ENCODE measurements at places on chromosomes 1 and 21.

GRCh38 chr1:8257621-8258020 lies 60.3 kb upstream of the SLC45A1 start:
- DNase-seq: no peak

DNA sequence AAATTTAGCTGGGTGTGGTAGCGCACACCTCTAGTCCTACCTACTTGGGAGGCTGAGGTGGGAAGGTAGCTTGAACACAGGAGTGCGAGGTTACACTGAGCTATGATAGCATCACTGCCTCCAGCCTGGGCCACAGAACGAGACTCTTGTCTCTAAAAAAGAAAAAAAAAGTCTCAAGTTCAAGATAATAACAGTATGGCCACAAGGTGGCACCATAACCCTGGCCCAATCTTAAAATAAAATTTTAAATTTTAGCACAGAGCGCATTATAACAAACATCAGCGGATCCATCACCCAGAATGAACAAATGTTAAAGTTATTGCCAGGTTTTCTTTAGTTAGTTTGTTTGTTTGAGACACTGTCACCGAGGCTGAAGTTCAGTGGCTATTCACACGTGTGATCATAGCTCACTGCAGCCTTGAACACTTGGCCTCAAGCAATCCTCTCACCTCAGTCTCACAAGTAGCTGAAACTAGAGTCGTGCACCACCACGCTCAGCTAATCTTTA lies 2.9 kb upstream of the HTR6 start:
- DNase-seq: no peak

GRCh38 chr1:226422478-226422877 lies 14.6 kb upstream of the PARP1 start:
- no peak for DNase-seq

DNA sequence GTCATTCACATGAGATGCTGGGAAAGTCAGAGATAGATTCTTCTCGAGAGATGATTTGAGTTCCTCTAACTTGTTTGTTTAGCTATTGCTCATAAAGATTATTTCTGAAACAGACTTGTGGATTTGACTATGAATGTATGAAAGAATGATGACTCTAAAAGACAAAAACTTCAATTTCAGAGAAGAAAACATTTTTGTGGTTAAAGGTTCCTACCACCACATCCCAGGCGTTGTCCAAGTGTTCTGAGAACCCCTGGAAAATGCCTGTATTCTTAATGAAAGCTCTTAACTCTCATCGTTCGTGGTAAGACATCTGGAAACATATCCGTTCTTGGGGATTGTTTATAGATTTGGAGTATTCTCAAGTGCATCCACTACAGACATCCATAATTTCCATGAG lies 228.7 kb downstream of the BARHL2 start:
- DNase-seq: no peak

DNA sequence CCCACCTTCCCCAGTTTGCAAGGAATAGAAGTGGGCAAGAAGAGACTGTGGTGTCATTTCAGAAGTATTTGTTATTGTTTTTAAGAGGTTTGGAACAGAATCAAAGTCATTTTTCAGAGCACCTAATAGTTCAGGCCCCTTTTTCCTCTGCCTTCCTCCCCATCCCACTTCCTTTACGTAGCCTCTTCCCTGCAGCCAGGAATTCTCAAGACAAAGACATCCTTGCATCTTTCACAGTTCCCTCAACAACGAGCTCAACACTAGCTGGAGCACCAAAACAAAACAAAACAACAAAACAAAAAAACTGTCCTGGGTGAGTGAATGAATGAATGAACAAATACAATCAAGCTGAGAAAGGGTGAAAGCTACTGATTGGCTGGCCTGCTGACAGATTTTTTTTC lies 7.0 kb downstream of the PALMD start:
- no peak for DNase-seq

- no peak for DNase-seq
These were observed 54.9 kb downstream of the CAPZB start for GRCh38 chr1:19430121-19431068.

DNA sequence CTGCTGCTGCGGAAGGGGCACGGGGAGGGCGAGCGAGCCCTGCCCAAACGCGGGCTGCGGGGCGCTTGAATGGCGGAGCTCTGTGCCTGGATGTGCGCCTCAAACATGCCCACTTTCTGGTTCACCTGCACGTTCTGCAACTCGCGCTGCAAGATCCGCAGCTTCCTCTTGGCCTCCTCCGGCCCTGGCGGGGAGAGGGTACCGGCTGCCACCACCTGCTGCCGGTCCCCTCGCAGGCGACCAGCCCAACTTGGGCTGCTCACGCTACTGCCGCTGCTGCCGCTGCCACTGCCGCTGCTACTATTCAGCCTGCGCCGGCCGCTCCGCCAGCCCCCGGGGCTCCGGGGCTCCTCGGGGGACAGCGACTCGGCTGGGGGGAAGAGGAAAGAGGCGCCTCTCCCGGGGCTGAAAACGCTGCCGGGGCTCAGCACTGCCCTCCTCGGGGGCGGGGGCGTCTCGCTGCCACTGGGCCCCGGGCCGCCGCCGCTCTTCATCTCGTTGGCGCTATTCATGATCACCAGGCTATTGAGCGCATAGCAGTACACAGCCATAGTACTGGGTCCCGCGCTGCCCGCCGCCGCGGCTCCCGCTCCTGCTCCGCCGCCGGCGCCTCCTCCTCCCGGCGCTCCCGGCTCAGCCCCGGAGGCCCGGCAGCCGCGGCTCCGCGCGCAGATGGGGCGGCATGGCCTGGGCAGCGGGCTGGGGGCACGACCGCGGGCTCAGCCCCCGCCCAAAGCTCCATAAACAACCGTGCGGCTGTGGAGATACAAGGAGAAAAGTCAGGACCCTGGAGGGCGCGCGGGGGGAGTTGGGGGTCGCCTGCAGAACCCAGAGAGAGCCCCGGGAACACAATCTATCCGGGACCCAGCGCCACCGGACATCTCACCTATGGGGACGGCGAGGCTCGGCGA lies 1.9 kb downstream of the ITPKB start:
- peak; percentile 69 for DNase-seq

GRCh38 chr1:168236836-168237611 lies 11.2 kb downstream of the SFT2D2 start:
- DNase-seq: no peak

DNA sequence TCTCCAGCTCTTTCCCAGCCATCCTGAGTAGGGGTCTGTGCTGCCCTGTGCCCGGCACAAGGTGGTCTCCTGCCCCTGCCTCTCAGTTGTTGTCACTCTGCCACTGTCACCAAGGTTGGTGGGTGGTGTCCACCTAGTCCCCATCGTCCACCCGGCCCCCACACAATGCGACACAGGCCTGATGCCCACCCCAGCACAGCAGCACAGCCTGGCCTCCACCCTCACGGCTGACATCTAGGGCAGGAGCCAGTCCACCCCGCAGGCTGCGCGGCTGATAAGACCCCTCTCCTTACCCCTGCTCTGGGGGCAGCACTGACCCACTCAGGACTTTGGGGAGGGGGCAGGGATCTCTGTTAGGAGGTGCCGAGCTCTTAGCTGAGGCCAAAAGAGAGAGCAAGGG lies 198.3 kb downstream of the LIPI start:
- no peak for DNase-seq

- DNase-seq: no peak
These were observed 13.2 kb upstream of the SLC2A1 start for GRCh38 chr1:42971841-42972291.

- peak; percentile 70 for DNase-seq
These were observed 13.4 kb downstream of the PLEKHO1 start for GRCh38 chr1:150162862-150163706.

- DNase-seq: no peak
These were observed 169.8 kb upstream of the FOXD3 start for GRCh38 chr1:63152572-63152971.

DNA sequence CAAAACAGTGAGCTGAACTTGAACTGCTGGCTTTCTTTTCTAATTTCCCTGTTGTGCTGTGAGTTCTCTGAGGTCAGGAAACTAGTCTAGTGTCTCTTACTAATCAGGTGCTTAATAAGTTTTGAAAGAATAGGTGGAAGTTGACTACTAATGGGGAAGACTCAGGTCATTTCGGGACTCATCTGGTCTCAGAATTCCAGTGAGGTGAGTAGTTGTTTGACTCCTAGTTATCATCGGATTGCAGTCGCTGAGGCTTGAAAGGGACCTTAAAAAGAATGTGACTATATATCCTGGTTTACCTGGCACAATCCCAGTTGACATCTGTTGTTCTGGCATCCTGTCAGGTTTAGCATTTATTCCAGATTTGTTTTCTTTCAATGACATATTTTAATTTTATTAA lies 81.4 kb upstream of the SPAG17 start:
- DNase-seq: no peak

DNA sequence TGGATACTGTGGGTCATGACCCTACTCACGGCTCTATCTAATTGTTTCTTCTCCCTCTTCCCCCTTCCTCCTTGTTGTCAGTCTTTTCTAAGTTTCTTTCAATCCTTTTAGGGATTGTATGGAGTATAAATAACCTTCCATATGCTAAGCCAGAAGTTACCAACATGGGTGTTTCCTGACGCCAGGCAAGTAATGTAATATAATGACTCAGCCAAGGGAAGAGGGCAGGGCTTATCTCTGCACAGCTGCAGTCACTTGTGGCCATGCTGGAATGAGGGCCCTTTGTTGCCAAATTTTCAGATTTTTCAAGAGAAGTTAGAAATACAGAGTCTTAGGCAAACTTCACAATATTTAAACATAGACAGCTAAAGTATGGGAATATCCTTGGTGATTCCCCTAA lies 194.6 kb downstream of the ST6GALNAC3 start:
- no peak for DNase-seq

DNA sequence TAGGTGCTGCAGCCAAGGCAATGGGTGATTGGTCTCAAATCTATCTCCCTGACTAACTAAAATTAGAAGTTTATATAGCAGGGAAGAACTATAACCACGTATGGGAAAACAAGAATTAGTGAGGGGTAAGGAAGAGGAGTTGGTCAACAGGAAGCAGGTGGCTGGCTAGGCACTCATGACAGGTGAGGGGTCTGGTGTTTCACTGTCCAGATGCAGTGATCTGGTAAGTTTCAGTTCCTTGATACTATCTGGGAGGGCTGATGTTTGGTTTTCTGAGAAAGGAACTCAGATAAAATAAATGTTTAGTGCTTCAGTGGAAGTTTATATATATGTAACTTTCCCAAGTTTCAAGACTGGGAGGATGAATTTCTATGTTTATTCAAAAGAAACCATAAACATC lies 11.6 kb upstream of the POU2F1 start:
- no peak for DNase-seq

DNA sequence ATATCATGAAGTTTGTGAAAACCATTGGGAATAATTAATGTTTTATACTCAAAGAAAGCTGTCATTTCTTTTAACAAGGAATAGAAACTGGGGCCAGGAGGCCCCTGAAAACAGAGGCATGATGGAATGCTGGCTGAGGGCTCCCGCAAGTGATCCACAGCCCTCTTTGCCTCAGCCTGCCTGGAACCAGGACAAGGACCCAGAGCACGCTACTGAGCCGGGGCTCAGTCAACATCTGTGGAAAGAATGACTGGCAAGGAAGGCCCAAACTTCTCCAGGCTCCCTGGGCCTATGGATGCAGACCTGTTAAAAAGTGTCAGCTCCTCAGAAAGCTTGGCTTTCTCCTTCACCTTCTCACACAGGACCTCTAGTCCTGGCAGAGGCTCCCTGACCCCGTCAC lies 32.6 kb downstream of the COLGALT2 start:
- DNase-seq: no peak

- no peak for DNase-seq
These were observed 29.6 kb downstream of the CLCA1 start for GRCh38 chr1:86498281-86498680.

DNA sequence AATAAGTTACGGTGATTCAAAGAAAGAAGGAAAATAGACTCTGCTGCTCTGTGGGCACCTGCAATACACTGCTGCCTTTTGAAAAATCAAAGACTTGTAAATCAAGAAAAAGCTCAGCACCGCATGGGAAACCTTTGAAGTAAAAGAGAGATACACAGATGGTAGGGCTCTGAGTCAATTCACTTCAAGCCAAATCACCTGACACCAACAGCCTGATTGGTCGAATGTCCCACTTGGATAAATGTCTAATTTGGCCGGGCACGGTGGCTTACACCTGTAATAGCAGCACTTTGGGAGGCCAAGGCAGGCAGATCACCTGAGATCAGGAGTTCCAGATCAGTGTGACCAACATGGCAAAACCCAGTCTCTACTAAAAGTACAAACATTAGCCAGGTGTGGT lies 19.2 kb upstream of the RCAN3 start:
- no peak for DNase-seq

DNA sequence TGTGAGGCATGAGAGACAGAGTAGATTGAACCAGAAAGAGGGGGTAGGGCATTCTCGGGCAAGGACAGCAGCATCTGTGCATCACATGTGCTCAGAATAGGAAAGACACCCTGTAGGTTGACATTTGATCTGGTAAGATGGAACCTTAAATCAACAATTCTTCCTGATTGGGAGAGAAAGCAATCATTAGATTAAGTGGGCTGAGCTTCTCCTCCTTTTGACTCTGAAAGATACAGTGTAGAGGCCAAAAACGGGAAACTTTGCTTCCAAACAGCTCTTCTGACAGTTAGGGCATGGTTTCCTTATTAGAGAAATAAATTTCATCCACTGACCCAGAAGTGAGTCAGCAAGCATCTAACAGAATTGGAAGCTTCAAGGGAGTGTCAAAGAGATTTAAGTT lies 9.7 kb downstream of the KIF14 start:
- no peak for DNase-seq

DNA sequence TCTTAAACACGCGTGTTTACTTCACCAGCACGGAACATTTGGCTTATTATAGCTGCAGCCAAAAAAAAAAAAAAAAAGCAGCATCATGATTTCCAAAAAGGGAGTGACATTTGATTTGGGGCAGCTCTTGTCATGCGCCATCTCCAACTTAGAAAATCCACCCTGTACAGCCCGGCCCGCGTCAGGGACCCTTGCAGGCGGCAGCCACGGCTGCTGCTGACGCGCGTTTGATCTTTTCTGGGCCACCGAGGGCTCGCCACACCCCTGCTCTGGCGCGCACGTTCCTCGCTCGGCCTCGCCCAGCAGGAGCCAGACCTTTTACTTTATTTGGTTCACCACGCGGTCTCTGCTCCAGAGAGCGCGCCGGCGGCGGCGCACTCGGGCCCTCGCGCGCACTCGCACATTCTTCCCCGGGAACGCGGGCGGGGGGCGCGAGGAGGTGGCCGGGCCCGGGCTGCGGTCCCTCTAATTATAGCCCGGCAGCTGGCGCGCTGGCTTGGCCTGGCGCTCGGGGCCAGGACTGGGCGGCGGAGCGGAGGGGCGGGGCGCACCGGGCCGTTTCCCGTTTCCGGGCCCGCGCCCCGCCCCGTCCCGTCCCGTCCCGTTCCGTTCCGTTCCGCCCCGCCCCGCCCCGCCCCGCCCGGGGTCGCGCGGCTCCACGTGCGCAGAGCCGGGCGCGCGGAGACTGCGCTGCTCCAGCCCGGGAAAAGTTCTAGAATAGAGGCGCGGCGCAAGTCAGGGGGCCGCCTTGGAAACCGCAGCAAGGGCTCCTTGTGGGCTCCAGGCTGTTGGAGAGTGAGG lies 10.2 kb downstream of the IRF2BP2 start:
- DNase-seq: peak; percentile 90

- no peak for DNase-seq
These were observed 64.8 kb downstream of the UBE2T start for GRCh38 chr1:202276920-202277319.
